ENCODE measurements at places on chromosomes 7 and 10.

- no peak for DNase-seq
Observed at GRCh38 chr7:118531566-118531965, 307.1 kb downstream of the ANKRD7 start.

- no peak for DNase-seq
Observed at GRCh38 chr7:82950436-82950835, 212.2 kb downstream of the PCLO start.

- DNase-seq, result no peak
Observed at GRCh38 chr7:98758157-98758556, 111.7 kb downstream of the TMEM130 start.

DNA sequence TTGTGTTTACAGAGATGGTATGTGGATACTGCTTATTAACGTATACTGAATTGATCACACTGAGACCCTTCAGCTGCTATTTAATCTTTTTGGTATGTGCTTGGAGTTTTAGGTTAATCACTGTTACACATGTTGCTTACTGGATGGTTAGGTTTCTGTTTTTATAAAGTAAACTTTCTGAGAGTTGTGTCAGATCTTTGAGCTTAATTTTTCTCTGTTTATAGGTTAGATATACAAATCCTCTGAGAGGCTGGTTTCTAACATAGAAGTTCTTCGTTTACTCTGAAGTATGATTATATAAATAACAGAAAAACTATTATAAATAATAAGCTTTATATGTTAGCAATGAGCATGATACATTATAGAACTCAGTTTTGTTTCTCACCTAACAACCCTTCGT lies 123.1 kb downstream of the NSUN6 start:
- no peak for DNase-seq

DNA sequence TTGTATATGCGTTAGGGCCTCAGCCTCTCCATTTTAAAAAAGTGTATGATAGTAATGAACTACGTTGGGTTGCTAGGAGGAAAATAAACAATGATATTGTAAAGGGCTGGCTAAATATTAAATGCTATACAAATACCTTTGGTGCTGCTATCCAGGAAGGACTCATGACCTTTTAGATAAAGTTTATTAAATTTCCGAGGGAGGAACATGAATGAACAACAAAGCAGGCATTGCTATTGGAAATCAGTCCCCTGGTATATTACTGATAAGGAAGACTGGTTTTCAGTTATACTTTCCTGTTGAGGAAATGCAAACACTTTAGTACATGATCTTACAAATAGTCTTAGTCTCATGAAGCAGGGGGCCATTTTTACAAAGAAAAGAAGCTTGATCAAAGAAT lies 17.2 kb upstream of the AGR2 start:
- DNase-seq, result no peak
